Activated T-helper 2 cell treated with anti-CD3 and anti-CD28 coated beads, Interferon-gamma antibody, Interleukin-2, Interleukin-4, amounts not matched to agents 10 μg/mL and 5 μg/mL and 100 μg/mL, durations not matched to agents 14 hours and 24 hours and 36 hours (primary cell): ENCODE measurements at places on chromosomes 6 and 20. TPM values are rescaled to one million over a fixed set of nuclear protein-coding genes. Genes with fewer than 3 reads are reported as not detected.

- DNase-seq: no peak
Observed at GRCh38 chr6:45900808-45901752, 114.6 kb downstream of the CLIC5 start.

GRCh38 chr6:46032110-46032998 lies 16.7 kb upstream of the CLIC5 start:
- no peak for DNase-seq

GRCh38 chr6:109039795-109040194 lies 54.9 kb downstream of the SESN1 start:
- no peak for DNase-seq

ANKRD66 gene
- total RNA-seq: not detected in 2 replicates

EPPIN gene
- total RNA-seq: not detected in 2 replicates
